ENCODE measurements at places on chromosomes 16 and 17. TPM values are rescaled to one million over a fixed set of nuclear protein-coding genes. Genes with fewer than 3 reads are reported as not detected.

The SRRM2 gene
- 927 TPM for total RNA-seq

The TBC1D3H gene
- not detected for total RNA-seq

The NTN1 gene
- not detected for total RNA-seq

The TNFRSF17 gene
- 0.63 TPM for total RNA-seq

The ZNF267 gene
- 49.2 TPM for total RNA-seq

The RAB37 gene
- total RNA-seq: 34.0 TPM

The MILR1 gene
- total RNA-seq: not detected

The C16orf46 gene
- total RNA-seq: not detected

The FA2H gene
- not detected for total RNA-seq

The ALOXE3 gene
- total RNA-seq: 0.52 TPM

The STX4 gene
- 97.9 TPM for total RNA-seq

The NACA2 gene
- not detected for total RNA-seq

The CSH1 gene
- not detected for total RNA-seq

The CLEC10A gene
- 0.93 TPM for total RNA-seq

The CASKIN1 gene
- 0.13 TPM for total RNA-seq

The C17orf78 gene
- total RNA-seq: not detected

The TP53TG3C gene
- total RNA-seq: not detected

The IKZF3 gene
- total RNA-seq: 118 TPM

The RNF222 gene
- 0.18 TPM for total RNA-seq

The CORO6 gene
- total RNA-seq: 2.2 TPM

The VMP1 gene
- total RNA-seq: 63.5 TPM

The PRAC1 gene
- total RNA-seq: not detected

The FBXL19 gene
- total RNA-seq: 16.8 TPM

The CACNG5 gene
- not detected for total RNA-seq

The SLFN12 gene
- 12.1 TPM for total RNA-seq
